ENCODE measurements at places on chromosomes 1 and 21.

DNA sequence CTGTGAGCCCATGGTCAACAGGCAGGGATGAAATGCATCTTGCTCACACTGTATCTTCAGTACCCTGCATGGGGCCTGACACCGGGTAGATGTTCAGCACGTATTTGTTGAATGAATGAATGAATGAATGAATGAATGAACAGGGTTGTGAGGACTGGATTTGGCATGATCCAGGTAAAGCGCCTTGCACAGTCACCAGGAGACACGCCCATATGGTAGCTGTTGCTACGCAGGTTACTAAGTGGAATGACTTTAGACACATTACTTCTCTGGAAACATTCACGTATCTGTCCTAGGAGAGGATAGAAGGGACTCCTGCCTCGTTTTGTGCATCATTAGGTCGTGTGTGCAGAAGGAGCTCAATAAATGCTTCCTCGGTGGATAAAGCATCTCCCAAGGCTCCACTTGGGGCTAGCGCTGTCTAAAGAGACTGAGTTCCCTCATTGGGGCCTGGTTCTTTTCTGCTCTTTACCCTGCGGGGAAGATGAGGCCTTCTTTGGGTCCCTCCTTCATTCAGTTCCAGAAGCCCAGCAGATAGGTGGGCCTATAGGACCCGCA is 54.2 kb downstream of the NDUFS5 start:
- DNase-seq: no peak

DNA sequence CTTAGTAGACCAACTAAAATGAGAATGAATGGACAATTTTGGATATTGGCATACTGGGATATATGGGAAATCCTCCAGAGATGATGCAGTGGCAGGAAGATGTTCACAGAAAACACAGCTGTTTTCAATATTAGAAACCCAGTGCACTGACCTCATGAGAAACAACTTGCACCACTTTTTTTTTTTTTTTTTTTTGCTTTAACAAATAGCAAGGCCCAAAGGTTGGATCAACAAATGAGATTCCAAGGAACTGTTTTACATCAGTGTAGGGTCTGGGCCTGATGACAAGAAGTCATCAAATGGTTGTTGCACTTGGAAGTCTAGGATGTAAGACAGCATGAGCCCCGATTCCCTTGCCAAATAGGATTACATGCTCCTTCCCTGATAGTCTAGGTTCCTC is 110.7 kb downstream of the SLC25A24 start:
- DNase-seq: no peak

- DNase-seq: no peak
These were observed 56.9 kb upstream of the TMPRSS2 start for GRCh38 chr21:41564871-41565274.

DNA sequence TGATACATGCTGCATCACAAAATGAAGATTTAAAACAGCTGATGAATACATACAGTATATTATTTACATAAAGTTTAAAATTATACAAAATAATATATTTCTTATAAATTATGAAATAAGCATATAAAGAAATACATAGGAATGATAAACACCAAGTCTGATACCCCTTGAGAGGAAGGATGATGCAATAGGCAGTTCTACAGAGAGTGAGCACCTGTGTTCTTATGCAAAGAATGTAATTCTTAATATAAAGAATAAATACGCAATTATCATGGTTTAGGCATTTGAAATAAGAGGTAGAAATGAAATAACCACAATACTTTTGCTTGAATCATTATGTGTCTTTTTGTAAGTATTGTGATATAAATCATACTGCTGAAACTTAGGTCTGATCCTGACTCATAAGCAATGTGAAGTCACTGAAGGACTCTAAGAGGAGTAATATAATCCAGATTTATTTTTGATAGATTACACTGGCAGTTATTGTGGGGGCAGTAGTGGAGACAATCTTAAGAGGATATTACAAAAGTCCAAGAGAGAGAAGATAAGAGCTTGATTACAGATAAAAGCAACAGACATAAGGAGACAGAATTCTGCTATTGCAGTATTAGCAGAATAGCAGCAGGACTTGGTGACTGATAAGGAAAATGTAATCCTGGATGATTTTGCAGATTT is 39.0 kb downstream of the TTLL7 start:
- no peak for DNase-seq

DNA sequence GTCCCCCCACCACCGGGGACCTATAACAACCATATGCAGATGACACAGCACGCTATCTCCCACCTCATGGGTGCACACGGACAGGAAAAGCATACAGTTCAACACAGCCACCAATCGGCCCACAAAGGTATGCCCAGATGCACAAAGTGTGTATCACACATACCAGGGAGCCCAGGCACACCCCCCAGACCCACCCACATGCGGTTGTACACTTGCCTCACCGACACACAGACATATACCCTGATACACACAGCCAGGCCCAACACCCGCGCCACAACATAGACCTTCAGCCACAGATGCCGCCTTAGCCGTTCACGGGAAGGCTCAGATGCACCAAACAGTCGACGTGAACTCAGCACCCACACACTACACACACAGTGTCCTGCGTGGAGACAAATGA is 5.5 kb downstream of the CROCC start:
- no peak for DNase-seq

- DNase-seq: no peak
These were observed 68.3 kb upstream of the KIF26B start for GRCh38 chr1:245086389-245086969.

DNA sequence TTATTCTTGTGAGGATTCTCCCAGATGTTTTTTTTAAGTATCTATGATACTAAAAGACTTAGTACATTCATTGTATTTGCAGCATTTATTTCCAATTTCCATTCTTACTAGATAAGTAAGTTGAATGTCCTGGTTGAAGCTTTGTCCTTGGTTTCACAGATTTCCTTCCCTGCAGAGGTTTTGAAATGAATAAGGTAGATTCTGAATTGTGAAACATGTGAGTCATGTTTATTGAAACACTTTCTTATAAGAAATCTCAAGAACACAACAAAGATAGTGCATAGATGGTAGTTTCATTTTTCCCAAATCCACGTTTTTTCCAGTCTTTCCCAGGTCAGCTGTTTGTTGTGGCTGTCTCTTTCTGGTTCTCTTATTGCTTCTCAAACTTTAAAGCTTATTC is 24.8 kb downstream of the GABPA start:
- DNase-seq: no peak

GRCh38 chr1:23984417-23985186 is 4.5 kb upstream of the SRSF10 start:
- DNase-seq: peak; percentile 19

DNA sequence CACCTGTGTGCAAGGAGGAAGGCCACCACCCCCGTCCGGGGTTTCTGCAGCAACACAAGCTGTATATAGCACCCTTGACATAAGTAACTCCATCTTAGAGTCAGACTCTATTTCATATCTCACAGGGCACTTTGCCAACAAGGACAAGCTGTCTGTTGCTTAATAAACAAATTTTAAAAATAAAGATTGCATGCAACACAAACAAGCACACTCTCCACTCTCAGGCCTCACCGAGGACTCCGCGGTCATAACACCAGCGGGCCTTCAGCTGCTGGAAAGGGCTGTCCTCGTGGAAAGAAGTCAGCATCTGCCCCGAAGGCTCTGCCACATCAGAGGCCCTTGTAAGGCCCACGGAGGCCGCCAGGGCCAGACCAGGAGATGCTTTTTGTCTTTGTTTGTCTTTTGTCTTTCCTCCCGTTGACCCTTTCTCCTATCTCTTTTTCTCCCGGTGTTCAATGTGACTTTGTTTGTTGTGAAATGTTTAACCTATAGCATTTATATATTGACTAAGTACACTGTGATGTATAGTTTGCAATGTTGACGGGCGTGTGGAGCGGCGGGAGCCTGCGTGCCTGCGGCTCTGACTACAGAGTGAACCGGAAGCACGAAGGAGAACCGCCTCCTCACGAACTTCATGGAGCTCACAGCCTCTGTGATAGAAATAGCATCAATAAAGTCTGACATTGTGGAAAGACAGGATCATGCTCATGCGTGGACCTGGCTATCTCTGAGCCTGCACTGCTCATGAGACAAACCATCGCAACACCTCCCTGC is 24.1 kb downstream of the MEGF6 start:
- DNase-seq: no peak

DNA sequence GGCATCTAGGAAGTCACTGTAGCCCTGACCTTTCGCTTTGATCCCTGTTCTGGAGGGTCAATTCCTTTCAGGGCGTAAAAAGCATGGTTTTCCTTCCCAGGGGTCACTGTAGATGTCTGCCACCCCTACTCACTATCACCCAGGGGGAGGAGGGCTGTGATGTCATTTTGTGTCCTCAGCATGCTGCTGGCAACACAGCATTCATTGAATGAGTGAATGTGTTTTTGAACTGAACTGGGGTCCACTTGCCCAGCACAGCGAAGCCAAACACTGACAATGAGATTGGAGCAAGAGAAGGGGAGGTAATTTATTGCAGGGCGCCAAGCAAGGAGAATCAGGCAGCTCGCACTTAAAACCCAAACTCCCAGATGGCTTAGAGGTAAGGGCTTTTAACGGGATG is 78.2 kb upstream of the PGBD5 start:
- DNase-seq: no peak

GRCh38 chr1:47536646-47537118 is 98.8 kb downstream of the FOXD2 start:
- DNase-seq: no peak

DNA sequence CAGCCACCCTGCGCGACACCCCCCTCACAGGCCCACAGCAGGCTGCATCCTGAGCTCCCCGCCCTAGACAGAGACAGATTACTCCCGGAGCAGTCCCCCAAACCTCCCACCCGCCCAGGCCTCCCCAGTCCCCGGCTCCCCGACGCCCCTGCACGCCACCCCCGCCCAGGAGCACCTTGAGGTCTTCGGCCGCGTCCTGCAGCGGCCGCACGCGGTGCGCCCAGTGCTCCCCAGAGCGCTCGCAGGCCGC is 731 bp downstream of the TRIM11 start:
- DNase-seq: no peak

- DNase-seq: no peak
These were observed 78.8 kb downstream of the MRPL39 start for GRCh38 chr21:25528515-25528914.

DNA sequence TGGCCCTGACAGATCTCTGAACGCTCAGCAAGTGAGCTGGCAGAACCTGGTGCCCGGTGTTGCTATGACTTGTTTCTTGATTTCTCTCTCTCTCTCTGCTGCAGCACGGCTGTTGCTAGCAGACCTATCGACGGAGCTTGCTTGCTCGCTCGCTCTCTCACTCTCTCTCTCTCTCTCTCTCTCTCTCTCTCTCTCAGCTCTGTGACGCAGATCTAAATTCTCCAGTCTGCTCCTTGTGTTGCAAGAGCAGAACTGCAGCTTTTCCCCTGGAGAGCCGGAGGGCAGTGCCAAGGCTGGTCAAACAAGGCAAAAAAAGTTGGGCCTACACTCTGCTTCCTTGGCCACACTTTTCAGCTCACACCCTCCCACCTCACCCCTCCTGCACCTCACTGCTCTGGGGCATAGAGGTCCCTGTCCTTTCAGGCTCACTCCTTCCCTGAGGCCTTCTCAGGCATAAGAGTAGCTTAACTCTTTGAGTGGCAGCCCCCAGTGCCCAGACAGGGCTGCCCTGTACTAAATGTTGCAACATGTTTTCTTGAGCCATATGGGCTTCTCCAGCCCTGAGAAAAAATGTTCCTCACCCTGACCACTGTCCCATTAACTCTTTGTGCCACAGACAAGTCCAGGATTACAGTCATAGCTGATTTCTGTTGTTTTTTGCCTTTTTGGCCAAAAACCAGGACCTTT is 72.2 kb downstream of the CD46 start:
- DNase-seq: peak; percentile 78

DNA sequence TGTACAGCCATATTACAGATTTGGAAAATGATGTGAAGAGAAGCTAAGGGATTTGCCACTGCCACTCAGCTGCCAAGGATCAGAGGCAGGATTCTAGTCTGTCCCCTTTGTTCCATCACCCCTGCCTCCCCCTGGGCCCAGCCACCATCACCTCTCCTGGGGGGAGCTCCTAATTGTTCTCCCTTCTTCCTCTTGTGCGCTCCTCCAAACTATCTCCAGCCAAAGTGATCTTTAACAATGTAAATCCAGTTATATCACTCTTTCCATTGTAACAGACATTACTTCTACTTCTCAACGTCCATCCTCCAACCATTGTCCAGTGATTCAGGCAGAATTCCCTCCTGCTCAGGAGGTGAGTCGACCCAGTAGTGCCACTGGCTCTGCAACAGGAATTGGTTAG is 164.1 kb downstream of the PLPP3 start:
- DNase-seq: no peak

DNA sequence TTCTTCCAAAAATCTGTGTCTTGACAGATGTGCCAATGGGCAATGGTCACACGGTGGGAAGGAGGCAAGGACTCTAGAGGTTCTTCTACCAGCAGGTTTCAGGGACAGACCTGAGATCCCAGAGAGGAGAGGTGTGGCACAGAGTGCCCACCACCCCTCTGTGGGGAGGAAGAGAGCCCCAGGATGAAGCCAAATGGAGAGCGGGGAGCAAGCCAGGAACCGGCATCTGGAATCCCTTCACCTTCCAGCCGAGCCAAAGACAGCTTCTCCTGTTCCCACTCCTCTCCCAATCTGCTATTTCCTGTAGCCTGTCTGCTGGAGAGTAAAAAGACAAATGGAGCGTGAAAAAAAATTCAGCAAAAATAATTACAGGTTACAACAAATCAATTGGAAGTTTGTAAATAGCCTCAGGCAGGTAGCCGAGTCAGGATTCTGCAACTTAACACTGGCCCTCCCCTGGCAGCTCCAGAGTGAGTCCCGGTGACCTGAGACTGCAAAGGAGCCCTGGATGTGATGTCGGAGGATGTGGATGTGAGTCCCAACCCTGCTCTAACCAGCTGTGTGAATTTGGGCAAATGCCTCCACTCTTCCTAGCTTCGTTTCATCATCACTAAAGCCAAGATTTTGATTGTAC is 45.4 kb upstream of the LRRN2 start:
- no peak for DNase-seq

DNA sequence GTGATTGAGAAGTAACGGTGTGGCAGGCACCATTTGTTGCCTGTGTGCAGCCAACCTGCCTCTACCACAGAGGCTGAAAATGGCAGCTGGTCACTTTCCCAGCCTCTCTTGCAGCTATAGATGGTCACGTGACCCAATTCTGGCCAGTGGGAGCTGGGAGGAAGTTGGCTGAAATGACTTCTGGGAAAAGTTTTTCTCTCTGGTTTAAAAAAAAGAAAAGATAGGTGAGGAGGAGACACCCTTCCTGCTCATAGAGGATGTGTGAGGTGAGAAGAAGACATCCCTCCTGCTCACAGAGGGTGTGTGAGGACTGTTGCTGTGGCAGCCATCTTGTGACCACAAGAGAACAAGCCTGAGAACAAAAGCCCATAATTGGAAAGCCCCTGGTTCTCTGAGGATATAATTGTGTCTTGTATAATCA is 122.8 kb downstream of the SYF2 start:
- DNase-seq: no peak

DNA sequence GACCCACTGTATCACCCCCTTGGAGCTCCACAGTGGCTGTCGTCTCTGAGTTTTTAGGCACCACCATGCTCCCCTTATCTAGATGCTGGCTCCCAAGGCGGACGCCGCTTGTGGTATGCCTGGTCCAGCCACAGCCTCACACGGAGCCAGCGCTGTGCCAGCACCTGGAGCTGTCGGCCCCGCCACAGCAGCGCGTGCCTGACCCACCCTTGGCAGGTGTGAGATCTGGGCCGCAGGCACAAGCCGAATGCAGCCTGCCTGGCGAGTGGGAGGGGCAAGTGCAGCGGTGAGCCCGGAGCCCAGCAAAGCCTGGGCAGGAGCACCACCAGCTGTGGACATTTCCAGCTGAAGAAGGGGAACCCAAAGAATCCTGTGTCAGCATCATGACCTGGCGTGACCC is 91.9 kb upstream of the BACE2 start:
- DNase-seq: no peak
